ENCODE measurements at places on chromosomes 5 and 9.

- no peak for DNase-seq
Observed at GRCh38 chr9:131019388-131020239, 10.6 kb downstream of the LAMC3 start.

DNA sequence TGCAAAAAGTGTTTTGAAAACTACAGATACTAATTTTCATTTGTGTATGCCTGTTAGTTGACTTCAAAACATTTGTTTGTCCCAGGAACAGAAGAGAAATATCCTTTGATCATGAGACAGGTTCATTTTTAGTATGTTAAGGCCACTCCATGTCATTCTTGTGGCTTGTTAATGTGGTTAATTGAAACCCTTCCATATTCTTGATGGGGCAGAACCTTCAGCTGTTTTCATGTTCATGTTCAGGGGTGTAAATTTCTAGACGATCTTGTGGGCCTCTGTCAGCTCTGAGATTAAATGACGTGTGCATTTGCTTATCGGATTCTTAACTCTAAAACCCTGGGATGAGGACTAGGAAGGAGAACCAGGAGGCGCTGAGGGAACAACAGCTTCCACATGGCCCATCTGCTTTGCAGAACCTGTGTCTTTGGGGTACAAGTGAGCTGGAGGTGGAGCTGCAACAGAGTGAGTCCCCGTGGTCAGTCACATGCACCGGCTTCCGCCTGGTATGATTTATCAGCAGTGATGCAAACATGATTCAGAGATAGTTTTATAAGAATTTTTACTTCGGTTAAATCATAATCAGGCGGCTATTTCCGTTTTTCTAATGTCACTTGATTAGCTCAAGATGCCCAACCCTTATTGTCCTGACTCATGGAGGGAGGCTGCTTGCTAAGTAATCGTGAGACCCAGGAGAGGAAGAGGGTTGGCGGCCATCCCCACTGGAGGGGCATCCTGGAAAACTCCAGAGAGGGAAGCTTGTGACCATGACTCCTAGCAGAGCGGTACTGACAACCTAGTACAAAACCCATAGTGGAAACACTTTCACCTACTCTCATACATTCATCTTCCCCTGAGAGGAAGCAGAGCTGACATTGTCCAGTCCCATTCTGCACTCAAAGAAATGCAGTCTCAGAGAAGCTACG lies 138.4 kb downstream of the C9orf152 start:
- peak; percentile 85 for DNase-seq

GRCh38 chr5:148846930-148847329 lies 20.5 kb downstream of the ADRB2 start:
- peak; percentile 12 for DNase-seq

DNA sequence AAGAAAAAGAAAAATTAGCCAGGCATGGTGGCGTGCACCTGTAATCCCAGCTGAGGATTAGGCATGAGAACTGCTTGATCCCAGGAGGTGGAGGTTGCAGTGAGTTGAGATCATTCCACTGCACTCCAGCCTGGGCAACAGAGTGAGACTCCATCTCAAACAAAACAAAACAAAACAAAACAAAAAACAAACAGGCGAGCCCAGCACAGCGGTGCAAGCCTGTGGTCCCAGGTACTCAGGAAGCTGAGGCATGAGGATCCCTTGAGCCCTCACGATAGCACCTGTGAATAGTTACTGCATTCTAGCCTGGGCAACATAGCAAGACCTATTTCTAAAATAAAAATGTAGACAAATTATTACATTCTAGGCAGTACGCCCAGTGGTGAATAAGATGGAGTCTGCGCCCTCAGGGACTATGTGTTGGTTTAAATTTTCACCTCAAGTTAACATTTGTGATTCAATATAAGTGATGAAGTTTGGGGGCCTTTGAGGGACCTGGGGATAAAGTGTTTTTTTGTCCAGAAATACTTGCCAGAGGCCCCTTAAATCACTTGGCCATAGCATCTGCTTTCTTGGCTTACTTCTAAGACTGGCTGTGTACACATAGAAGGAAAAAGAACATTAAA lies 3.4 kb upstream of the GAPVD1 start:
- no peak for DNase-seq

DNA sequence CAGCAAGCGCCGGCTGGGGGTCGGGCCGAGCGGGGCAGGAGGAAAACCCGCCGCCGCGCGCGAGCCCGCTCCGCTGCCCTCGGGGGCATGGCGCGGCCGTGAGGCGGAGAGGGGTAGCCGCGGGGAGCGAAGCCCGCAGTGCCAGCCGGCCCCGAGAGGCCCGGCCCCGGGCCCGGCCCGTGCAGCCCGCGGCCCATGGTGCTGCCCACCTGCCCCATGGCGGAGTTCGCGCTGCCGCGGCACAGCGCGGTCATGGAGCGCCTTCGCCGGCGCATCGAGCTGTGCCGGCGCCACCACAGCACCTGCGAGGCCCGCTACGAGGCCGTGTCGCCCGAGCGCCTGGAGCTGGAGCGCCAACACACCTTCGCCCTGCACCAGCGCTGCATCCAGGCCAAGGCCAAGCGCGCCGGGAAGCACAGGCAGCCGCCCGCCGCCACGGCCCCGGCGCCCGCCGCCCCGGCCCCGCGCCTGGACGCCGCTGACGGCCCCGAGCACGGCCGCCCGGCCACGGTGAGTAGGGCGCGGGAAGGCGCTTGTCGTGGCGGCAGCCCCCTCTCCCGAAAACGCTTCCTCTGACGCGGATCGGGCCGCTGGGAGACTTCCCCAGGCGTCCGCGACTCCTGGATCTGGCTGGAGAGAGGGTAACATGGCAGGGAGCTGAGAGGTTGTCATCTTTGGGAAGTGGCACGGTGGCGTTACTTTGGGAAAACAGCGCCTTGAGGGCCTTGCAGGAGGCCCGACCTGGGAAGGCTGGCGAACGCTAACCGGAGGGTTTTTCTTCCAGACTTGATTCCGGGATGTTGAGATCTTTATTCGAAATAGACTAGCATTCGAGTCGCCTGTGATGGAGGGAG lies 523 bp downstream of the MAML1 start:
- DNase-seq, result no peak

DNA sequence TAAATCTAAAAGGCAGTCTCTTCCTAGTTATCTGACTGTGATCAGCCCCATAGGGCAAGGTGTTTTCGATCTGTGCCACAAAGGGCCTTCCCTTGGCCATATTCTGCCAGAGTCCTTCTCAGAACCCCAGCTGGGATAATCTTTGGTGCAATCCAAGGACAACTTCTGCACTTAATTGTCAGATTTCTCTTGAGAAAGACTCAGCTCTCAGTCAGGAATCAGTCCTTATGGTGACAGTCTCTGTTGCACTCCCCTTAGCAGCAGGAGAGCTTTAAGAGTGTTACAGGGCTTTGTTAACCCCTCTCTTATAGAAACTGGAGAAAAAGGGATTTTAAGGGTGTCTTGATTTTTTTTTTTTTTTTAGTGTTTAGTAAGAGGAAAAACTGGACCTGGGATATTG lies 15.4 kb upstream of the RFX3 start:
- no peak for DNase-seq

DNA sequence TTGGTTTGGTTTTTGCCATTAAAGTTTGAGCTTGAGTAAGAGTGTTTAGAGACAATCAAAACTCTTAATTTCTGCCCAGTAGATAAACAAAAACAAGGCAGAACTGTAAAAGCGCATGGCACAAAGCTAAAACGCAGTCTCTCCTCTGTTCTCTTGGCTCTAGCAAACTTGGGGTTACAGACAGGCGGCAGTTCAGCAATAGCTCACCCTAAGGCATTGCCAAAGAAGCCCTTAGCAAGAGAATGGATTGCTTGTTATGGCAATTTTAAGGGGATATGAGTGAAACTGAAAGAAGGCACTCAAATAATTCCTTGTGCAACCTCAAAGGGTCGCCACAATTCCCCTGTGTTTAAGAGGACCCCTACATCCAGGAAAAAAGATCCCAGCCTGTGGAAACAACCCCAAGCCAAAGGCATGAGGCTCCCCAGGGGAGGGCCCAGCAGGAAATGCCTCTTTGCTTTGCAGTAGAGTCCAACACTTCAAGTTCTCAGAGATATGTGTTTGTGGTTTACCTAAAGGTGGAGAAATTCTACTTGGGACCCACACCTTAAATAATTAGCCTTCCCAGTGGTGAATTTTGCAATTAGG lies 317.0 kb upstream of the MPDZ start:
- peak; percentile 52 for DNase-seq

GRCh38 chr5:108797986-108798385 lies 50.3 kb downstream of the FER start:
- no peak for DNase-seq

DNA sequence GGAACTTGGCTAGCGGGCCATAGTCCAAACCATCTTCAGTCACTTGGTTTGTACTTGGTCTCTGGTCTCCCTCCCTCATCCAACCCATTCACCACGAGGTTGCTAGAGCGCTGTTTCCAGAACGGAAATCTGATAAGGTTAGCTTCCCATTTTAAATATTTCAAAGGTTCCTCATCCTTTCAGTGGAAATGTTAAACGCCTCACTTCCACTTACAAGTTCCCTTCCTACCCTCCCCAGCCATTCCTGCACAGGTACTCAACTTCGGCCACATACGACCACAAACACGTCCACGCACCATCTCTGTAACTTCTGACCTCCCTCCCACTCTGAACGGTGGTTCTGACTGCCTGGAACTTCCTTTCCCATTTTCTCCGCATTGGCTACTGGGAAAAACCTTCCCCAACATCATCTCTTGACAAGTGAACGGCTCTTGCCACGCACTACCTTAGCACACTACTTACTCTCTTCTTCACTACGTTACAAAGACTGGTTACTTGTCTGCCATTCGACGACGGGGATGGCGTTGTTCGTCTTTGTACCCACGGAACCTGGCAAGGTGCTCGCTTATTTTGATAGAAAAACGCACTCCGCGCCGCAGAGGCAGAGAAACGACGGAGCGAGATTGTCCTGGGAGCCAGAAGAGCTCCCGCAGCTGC lies 629 bp downstream of the CCNH start:
- no peak for DNase-seq
